A549 (cell line): ENCODE measurements at places on chromosomes 2 and 18. TPM values are rescaled to one million over a fixed set of nuclear protein-coding genes. Genes with fewer than 3 reads are reported as not detected.

ARHGAP25 gene
- 0.50 to 0.65 TPM (median 0.52 TPM) in 3 replicates for polyA plus RNA-seq

DNA sequence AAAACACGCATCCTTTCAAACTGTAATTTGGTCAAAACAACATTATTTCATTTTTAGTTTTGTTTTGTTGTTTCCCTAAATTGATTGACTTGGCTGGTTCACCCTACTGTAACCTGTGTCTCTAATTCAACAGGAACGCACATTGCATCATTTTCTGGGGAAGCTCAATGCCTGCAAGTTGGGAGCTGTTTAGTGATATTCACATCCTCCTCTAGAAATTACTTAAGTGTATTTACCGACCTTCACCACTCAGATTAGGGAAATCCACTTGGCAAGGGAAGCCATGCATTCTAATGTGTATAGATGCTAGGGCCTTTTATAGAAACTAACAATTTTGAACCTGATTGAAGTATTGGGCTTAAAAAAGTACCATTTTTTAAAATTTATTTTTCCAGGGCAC, 7.3 kb upstream of the TPO start:
- DNase-seq = no peak

ALPG gene
- 0.04 to 0.07 TPM in 2 of 3 replicates, not detected in the other for polyA plus RNA-seq

GRCh38 chr2:82169379-82169778, 1864.8 kb upstream of the LRRTM1 start:
- no peak for DNase-seq

DNA sequence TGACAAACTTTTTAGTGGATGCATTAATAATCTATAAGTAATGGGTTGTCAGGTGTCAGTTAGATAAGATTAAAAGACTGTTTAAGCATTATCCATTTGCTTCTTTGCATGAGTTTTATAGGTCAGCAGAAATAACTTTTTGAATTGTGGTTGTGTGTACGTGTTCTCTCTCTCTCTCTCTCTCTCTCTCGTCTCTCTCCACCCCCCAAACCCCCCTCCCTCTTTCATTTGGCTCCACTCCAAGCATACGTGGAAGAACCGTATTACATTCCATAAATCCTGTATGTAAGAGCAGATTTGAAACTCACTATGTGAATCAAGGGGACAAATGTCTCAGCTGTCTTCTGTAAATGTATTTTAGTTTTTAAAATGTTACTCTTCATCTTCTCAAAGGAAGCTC, 120.2 kb downstream of the MEIS1 start:
- no peak for DNase-seq

L3MBTL4 gene
- 0.03 TPM in 1 of 3 replicates, not detected in the others for polyA plus RNA-seq

DNA sequence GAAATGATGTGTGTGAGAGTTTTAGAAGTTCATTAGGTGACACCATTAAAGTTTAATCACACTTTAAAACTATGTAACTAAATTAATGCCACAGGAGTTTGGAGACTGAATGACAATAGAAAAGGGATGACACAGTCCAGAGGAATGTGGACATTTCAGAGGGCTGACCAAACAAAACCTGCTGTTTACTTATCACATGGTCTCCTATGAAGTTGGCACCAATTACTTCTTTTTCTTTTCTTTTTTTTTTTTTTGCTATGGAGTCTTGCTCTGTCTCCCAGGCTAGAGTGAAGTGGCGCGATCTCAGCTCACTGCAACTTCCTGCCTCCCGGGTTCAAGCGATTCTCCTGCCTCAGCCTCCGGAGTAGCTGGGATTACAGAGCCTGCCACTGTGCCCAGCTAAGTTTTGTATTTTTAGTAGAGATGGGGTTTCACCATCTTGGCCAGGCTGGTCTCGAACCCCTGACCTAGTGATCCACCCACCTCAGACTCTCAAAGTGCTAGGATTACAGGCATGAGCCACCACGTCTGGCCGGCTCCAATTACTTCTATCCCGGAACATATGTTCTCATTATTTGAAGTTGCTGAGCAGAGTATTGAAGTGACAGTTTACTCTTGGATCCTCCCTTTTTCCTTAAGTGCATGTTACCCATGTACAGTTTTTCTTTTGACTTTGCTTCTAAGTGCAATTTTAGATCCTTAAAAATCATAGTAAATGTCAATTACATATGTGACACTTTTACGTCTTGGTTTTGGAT, 4.3 kb downstream of the AGPS start:
- peak; percentile 61 for DNase-seq

CAPN14 gene
- polyA plus RNA-seq = 0.04 to 0.09 TPM (median 0.08 TPM) in 3 replicates

- DNase-seq = peak; percentile 41
Observed at GRCh38 chr2:199940373-199940772, 14.9 kb downstream of the TYW5 start.

DNA sequence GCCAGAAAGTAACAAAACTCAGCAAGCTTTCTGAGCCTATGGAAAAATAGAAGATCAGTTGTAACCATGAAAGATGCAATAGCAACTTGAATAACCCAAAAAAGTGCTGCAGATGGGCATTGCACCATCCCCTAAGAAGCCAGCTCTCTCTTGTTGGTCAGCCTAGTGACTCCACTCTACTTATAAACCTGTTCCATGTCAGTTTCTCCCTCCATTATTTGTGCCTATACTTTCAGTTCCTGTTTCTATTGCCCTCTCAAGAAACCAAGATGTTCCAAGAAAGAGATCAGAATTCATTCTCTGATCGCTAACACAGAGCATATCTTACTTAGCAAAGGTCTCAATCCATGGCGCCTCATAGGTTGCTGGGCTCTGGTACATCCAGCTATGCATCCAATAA, 170.3 kb upstream of the MAP2 start:
- no peak for DNase-seq

RTP5 gene
- polyA plus RNA-seq = not detected in 3 replicates

GRCh38 chr2:187552381-187552780, 1.9 kb downstream of the TFPI start:
- no peak for DNase-seq

R3HDM1 gene
- polyA plus RNA-seq = 27.6 to 31.3 TPM (median 27.7 TPM) in 3 replicates

- no peak for DNase-seq
Observed at GRCh38 chr2:78315368-78315767, 710.1 kb upstream of the REG3G start.

PMAIP1 gene
- polyA plus RNA-seq = 9.7 to 10.6 TPM (median 9.7 TPM) in 3 replicates
